H9 (cell line): ENCODE measurements at places on chromosomes 4 and X. TPM values are rescaled to one million over a fixed set of nuclear protein-coding genes. Genes with fewer than 3 reads are reported as not detected.

GRCh38 chrX:108439426-108439942 is at the start of gene COL4A5:
Gene COL4A5 (plus strand): TSS chrX:108439838. CDS start chrX:108440126, 288 bp downstream.
- H3K4me3 ChIP-seq = peak within 1 kb of the TSS; percentile 85
- H3K36me3 ChIP-seq = peaks cover 6% of the 10 kb centered on the region
- peak; percentile 79 for DNase-seq
- H3K27me3 ChIP-seq = peaks cover 5% of the 10 kb centered on the region; the same call in 1 of the 2 replicates
- H3K4me1 ChIP-seq = peaks cover 3% of the 10 kb centered on the region; the same call in 1 of the 2 replicates
- no peak within 1 kb of the TSS for H3K27ac ChIP-seq

DNA sequence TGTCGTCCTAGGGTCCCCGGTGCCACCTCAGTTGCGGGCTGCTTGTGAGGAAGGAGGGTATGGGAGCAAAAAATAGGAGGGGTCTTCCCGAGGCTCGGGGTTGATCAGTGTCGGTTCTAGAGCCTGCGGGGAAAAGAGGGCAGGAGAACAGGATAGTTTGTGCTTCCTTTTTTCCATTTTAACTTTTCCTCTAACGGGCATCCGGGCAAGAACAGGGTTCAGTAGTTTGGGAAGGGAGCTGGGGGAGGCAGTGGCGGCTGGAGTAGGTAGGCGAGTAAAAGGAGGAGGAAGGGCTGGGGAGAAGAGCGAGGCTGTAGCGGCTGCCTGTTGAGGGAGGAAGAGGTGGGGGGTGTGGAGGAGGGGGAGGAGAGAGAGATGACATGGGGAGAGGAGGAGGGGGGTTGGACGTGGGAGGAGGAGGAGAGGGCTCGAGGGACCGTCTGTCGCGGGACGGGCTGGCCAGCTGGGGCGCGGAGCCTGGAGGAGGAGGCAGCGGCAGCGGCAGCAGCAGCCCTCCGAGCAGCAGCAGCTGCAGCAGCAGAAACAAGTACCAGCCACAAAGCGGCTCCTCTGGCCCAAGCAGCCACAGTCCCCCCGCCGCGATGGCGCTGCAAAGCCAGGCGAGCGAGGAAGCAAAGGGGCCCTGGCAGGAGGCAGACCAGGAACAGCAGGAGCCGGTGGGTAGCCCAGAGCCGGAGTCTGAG is at the start of gene SLC16A2:
Gene SLC16A2 (plus strand): TSS at position 458 of the 704 bp plus-strand sequence. CDS start 145 bp downstream, at position 603.
- peaks cover 7% of the 10 kb centered on the region for H3K36me3 ChIP-seq
- peak within 1 kb of the TSS; percentile 76 for H3K4me3 ChIP-seq
- peak; percentile 69 for DNase-seq
- H3K27me3 ChIP-seq = no peaks in the 10 kb centered on the region

- DNase-seq = no peak
- no peaks in the 10 kb centered on the region; the same call in 1 of the 2 replicates for H3K4me1 ChIP-seq
- H3K4me3 ChIP-seq = no peak overlapping the region
- H3K36me3 ChIP-seq = no peaks in the 10 kb centered on the region; the same call in 2 of the 3 replicates
- H3K27ac ChIP-seq = no peak overlapping the region
These were observed 37.4 kb upstream of the SMIM10L2A start for GRCh38 chrX:135384161-135384836.

Gene TMSB15C
- total RNA-seq = 1.8 and 2.0 TPM in 2 replicates

- 0 out of 2 replicates have a peak, but pooled peaks cover 2% of the 10 kb centered on the region for H3K36me3 ChIP-seq
- H3K4me3 ChIP-seq = no peak overlapping the region
- no peak overlapping the region for H3K27ac ChIP-seq
- no peaks in the 10 kb centered on the region for H3K4me1 ChIP-seq
- H3K27me3 ChIP-seq = no peaks in the 10 kb centered on the region
These were observed 587.7 kb downstream of the GLUD2 start for GRCh38 chrX:121635141-121635540.

Gene DGKK
- total RNA-seq = 1.4 and 1.6 TPM in 2 replicates

Gene UCP1
- not detected in 2 replicates for total RNA-seq

DNA sequence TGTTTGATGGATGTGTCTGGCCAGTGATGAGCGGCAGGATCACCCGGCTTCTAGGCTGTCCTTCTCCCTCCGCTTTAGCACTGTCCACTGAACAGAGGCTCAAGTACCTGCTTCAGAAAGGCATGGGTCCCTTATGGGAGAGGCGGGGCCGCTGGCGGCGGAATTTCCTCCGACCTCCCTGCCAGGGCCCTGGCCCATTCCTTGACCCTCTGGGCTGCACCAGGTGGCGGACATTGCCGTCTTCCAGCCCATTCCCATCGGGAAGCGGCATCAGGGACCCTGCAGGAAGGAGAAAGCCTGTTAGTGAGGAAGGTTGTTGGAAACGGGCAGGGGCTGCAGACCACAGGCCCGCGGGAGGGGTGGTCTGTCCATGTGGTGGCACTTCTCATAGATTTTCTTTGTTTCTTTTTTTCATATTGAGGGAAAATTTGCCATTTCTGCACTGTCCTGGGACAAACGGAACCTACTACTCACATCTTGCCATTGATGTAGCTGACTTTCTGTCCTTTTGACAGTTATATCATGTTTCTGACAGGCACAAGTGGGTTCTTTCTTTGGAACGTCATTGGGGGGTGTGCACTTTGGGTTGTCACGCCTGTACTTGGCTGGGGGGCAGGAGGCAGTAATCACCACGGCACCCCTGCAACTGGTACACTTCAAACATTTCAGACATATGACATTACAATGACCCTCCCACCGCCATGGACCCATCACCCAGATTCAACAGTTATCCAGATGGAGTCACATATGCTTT is 6.1 kb downstream of the APLN start:
- H3K27ac ChIP-seq = no peak overlapping the region
- H3K36me3 ChIP-seq = peaks cover 6% of the 10 kb centered on the region
- no peaks in the 10 kb centered on the region for H3K4me1 ChIP-seq
- peaks cover 25% of the 10 kb centered on the region; the same call in 1 of the 2 replicates for H3K27me3 ChIP-seq
- DNase-seq = peak; percentile 17

Gene VCX
- not detected in 2 replicates for total RNA-seq

- no peak overlapping the region for H3K27ac ChIP-seq
- no peaks in the 10 kb centered on the region; the same call in 1 of the 2 replicates for H3K4me1 ChIP-seq
- no peaks in the 10 kb centered on the region for H3K27me3 ChIP-seq
- no peaks in the 10 kb centered on the region; the same call in 1 of the 2 replicates for H3K36me3 ChIP-seq
These were observed 49.4 kb downstream of the RPS6KA3 start for GRCh38 chrX:20217271-20217670.

DNA sequence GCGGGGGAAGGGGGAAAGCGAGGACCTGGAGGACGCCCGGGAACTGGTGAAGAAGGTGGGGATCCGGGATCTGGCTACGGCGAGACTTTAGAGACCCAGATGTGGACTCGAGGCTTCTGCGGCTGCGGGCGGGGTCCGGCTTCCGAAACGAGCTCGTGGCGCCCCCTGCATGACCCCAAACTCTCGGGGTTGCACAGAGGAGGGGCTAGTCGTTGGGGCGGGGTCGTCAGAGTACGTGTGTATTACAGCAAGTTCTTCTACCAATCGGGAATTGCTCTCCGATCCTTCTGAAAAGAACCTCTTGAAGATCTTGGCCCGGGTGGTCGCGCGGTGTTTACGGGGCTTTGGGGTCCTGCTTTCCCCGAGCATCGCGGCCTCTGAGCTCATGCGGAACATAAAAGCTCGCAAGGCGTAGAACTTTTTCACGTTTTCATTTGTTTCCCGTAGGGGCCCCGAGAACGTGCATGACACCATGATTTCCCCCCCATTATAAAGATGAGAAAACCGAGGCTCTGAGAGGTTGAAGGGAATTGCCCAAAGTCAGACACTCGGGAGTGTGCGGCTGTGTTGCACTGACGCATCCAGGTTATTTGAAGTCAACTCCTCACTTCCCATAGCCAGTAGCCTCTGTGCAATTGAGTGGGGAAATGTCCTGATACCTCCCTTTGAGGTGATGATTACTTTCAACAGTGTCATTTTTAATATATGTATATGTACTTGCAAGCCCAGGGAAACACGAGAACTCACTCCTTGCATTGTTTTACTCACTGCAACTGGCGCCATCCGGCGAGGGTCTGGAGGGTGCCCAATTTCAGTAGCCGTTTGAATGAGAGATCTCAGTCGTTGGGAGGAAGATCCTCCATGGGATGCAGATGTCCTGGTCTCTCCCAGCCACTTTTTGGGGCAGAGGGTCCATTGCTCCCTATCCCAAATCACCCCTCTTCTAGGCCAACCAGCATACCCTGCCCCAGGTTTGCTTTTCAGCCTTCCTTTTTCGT is at the start of gene BEND4:
Gene BEND4 (minus strand): TSS at position 149 of the 998 bp plus-strand sequence. CDS start 512 bp downstream, outside the sequence.
- peak; percentile 37 for DNase-seq
- peak within 1 kb of the TSS; percentile 78 for H3K4me3 ChIP-seq
- H3K4me1 ChIP-seq = no peaks in the 10 kb centered on the region
- no peak within 1 kb of the TSS for H3K27ac ChIP-seq
- H3K27me3 ChIP-seq = peaks cover 6% of the 10 kb centered on the region; the same call in 1 of the 2 replicates

Gene ODAPH
- total RNA-seq = not detected in 2 replicates

DNA sequence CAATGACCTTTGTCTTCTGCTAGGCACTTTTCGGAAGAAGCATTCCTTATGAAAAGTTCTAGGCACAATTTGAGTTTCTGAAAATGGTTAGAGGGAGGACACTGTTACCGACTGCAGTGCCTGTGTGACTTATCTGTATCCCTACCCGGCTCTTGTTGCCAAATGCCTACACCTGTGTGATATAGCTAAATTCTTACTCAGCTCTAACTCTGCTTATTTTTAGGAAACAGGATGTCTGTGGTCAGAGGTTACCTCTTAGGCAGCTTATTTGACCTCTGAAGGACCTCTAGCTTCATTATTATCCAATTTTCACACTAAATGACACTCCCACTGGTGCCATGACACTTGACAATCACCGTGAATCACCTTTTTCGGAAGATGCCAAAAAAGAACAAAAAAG is 561.1 kb upstream of the SMIM31 start:
- no peaks in the 10 kb centered on the region for H3K27me3 ChIP-seq
- no peak for DNase-seq
- H3K27ac ChIP-seq = no peak overlapping the region
- no peak overlapping the region for H3K4me3 ChIP-seq

- H3K4me1 ChIP-seq = no peaks in the 10 kb centered on the region
- DNase-seq = no peak
- no peak overlapping the region for H3K27ac ChIP-seq
- no peaks in the 10 kb centered on the region for H3K36me3 ChIP-seq
- no peaks in the 10 kb centered on the region for H3K27me3 ChIP-seq
- H3K4me3 ChIP-seq = no peak overlapping the region
These were observed 2252.9 kb upstream of the AGA start for GRCh38 chr4:179695175-179695574.

- H3K27ac ChIP-seq = no peak overlapping the region
- H3K4me1 ChIP-seq = no peaks in the 10 kb centered on the region; the same call in 1 of the 2 replicates
- no peak overlapping the region for H3K4me3 ChIP-seq
- H3K27me3 ChIP-seq = no peaks in the 10 kb centered on the region
These were observed 34.4 kb downstream of the INTU start for GRCh38 chr4:127667116-127667515.

Gene CCDC120
- total RNA-seq = 14.5 and 15.7 TPM in 2 replicates

- no peaks in the 10 kb centered on the region; the same call in 1 of the 2 replicates for H3K27me3 ChIP-seq
- H3K4me3 ChIP-seq = peak overlapping the region; percentile 28; the same call in 1 of the 3 replicates
- H3K4me1 ChIP-seq = no peaks in the 10 kb centered on the region
- H3K36me3 ChIP-seq = peaks cover 9% of the 10 kb centered on the region
These were observed 104.4 kb downstream of the RTL5 start for GRCh38 chrX:72027024-72027913.

Gene MAOB
- 1.1 and 1.4 TPM in 2 replicates for total RNA-seq

Gene RTL9
- total RNA-seq = 0.04 and 0.13 TPM in 2 replicates

GRCh38 chrX:47248576-47248975 is 15.8 kb downstream of the USP11 start:
- DNase-seq = no peak
- H3K4me1 ChIP-seq = no peaks in the 10 kb centered on the region
- H3K27me3 ChIP-seq = no peaks in the 10 kb centered on the region
- no peak overlapping the region for H3K27ac ChIP-seq

- H3K4me1 ChIP-seq = no peaks in the 10 kb centered on the region; the same call in 1 of the 2 replicates
- H3K36me3 ChIP-seq = peaks cover 14% of the 10 kb centered on the region
- DNase-seq = no peak
These were observed 32.7 kb downstream of the PROM1 start for GRCh38 chr4:16051132-16051531.

GRCh38 chr4:83855044-83855443 is 319.1 kb downstream of the GPAT3 start:
- no peak overlapping the region for H3K4me3 ChIP-seq
- H3K36me3 ChIP-seq = no peaks in the 10 kb centered on the region
- H3K27ac ChIP-seq = no peak overlapping the region
- no peak for DNase-seq
- no peaks in the 10 kb centered on the region for H3K27me3 ChIP-seq

Gene USP53
- 18.4 and 21.9 TPM in 2 replicates for total RNA-seq

Gene KLF8
- total RNA-seq = 7.3 and 7.7 TPM in 2 replicates

Gene SSX2B
- not detected in 2 replicates for total RNA-seq

DNA sequence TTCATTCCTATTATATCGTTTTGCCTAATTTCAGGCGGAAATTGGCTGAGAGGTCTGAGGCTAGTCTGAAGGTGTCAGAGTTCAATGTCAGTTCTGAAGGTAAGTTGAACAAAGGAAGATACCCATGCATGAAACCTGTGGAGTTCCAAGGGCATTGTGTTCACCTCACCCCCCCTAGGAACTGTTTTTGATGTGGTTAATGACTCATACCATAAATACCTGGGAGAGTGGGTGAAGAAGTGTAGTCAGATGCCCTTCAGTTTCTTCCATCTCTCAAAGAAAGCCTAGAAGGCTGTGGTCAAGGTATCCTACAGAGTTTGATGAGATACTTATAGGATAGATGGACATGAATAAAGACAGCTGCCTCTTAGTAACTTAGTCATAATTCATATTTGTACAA is 2.7 kb downstream of the UTP14A start:
- no peak for DNase-seq
- H3K4me3 ChIP-seq = no peak overlapping the region
- no peak overlapping the region for H3K27ac ChIP-seq
- no peaks in the 10 kb centered on the region for H3K27me3 ChIP-seq
- H3K36me3 ChIP-seq = peaks cover 43% of the 10 kb centered on the region

- no peaks in the 10 kb centered on the region; the same call in 2 of the 3 replicates for H3K36me3 ChIP-seq
- no peak overlapping the region for H3K4me3 ChIP-seq
- DNase-seq = no peak
- no peaks in the 10 kb centered on the region for H3K27me3 ChIP-seq
- no peak overlapping the region for H3K27ac ChIP-seq
These were observed 649.6 kb upstream of the NDST4 start for GRCh38 chr4:115763051-115763450.

DNA sequence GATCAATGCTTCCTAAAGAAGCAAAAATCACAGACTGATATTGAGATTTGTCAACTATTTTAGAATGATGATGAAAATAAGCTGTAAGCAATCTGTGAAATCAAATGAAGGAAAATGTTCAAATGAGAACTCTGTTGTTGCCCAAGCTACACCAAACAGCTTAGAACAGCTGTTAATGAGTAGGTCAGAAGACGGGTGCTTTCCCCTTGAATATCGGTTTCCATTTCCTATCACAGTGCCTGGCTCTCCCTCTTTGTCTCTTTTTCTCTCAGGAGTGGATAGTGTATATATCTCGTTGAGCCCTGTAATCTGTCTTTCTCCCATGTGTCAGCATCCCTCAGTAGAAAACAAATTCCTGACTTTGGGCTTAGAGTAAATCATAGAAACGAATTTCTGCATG is 1592.9 kb upstream of the TENM3 start:
- H3K27ac ChIP-seq = no peak overlapping the region
- H3K36me3 ChIP-seq = no peaks in the 10 kb centered on the region
- H3K4me3 ChIP-seq = no peak overlapping the region
- H3K27me3 ChIP-seq = no peaks in the 10 kb centered on the region

- no peak overlapping the region for H3K4me3 ChIP-seq
- H3K36me3 ChIP-seq = no peaks in the 10 kb centered on the region
- no peaks in the 10 kb centered on the region for H3K27me3 ChIP-seq
- H3K4me1 ChIP-seq = no peaks in the 10 kb centered on the region
- no peak overlapping the region for H3K27ac ChIP-seq
These were observed 298.8 kb upstream of the CTSO start for GRCh38 chr4:156252358-156252921.

- H3K4me3 ChIP-seq = no peak overlapping the region; the same call in 2 of the 3 replicates
- H3K27me3 ChIP-seq = no peaks in the 10 kb centered on the region
- H3K4me1 ChIP-seq = no peaks in the 10 kb centered on the region
These were observed 151.9 kb upstream of the PLAC1 start for GRCh38 chrX:134810211-134810610.
